Bladder microvascular endothelial cell (primary cell): ENCODE measurements at places on chromosomes 2 and 18. TPM values are rescaled to one million over a fixed set of nuclear protein-coding genes. Genes with fewer than 3 reads are reported as not detected.

The DPP4 gene
- 16.4 and 26.9 TPM in 2 replicates for total RNA-seq

The TTR gene
- not detected in 2 replicates for total RNA-seq

The MOGAT1 gene
- total RNA-seq = not detected in 2 replicates

The ESPNL gene
- not detected in 2 replicates for total RNA-seq

The CFAP65 gene
- not detected in 2 replicates for total RNA-seq

The REEP1 gene
- 0.16 and 6.8 TPM in 2 replicates for total RNA-seq

The KCNG3 gene
- total RNA-seq = not detected in 2 replicates

The CELF4 gene
- total RNA-seq = not detected in 2 replicates

The PSMA8 gene
- total RNA-seq = not detected in 2 replicates

The ST8SIA5 gene
- total RNA-seq = 0.06 TPM in 1 of 2 replicates, not detected in the other

The RUFY4 gene
- not detected in 2 replicates for total RNA-seq

The NAT8 gene
- total RNA-seq = not detected in 2 replicates

The EML6 gene
- 0.13 and 0.16 TPM in 2 replicates for total RNA-seq

The TNFAIP6 gene
- 0.13 TPM in 1 of 2 replicates, not detected in the other for total RNA-seq

The CDKL4 gene
- 0.16 and 0.19 TPM in 2 replicates for total RNA-seq

The CIB4 gene
- not detected in 2 replicates for total RNA-seq

The SOX11 gene
- under 0.01 TPM in 2 replicates for total RNA-seq

The INHBB gene
- total RNA-seq = 0.19 and 6.0 TPM in 2 replicates

The SERPINB10 gene
- not detected in 2 replicates for total RNA-seq

The SNTG2 gene
- total RNA-seq = 0.44 TPM in 1 of 2 replicates, not detected in the other

The CABYR gene
- 1.3 and 3.7 TPM in 2 replicates for total RNA-seq

The SETBP1 gene
- 0.16 and 2.5 TPM in 2 replicates for total RNA-seq

The ALPP gene
- total RNA-seq = not detected in 2 replicates

The PUS10 gene
- total RNA-seq = 5.7 and 11.5 TPM in 2 replicates

The ABCA12 gene
- under 0.01 TPM in 1 of 2 replicates, not detected in the other for total RNA-seq

The PLEKHH2 gene
- total RNA-seq = under 0.01 and 0.25 TPM in 2 replicates

The CCBE1 gene
- total RNA-seq = 0.49 and 1.2 TPM in 2 replicates

The TEX44 gene
- not detected in 2 replicates for total RNA-seq

The MALL gene
- 23.1 and 47.9 TPM in 2 replicates for total RNA-seq

The RAB27B gene
- total RNA-seq = under 0.01 TPM in 1 of 2 replicates, not detected in the other

The TMEM17 gene
- total RNA-seq = 0.65 and 1.1 TPM in 2 replicates

The CHRNG gene
- total RNA-seq = not detected in 2 replicates
